ENCODE measurements at places on chromosomes 2 and 18.

GRCh38 chr2:26840937-26841610, 6.9 kb upstream of the DPYSL5 start:
- no peak for DNase-seq

- no peak for DNase-seq
Observed at GRCh38 chr2:127630864-127631540, 15.0 kb upstream of the GPR17 start.

GRCh38 chr2:160039166-160039903, 23.1 kb downstream of the PLA2R1 start:
- DNase-seq: no peak

DNA sequence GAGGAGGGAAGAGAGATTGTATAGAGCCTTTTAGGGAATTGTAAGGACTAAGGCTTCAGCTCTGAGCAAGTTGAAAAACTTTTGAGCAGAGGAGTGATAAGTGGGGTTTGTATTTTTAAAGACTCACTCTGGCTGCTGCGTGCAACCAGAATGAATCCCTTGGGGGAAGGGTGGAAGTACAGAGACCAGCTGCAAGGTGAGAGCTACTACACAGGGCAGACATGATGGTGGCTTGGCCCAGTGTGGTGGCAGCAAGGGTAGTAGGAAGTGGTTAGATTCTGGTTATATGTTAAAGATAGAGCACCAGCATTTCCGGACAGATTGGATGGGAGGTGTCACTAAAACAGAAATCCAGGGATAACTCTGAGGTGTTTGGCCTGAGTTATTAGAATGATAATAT, 10.1 kb upstream of the SESTD1 start:
- no peak for DNase-seq

DNA sequence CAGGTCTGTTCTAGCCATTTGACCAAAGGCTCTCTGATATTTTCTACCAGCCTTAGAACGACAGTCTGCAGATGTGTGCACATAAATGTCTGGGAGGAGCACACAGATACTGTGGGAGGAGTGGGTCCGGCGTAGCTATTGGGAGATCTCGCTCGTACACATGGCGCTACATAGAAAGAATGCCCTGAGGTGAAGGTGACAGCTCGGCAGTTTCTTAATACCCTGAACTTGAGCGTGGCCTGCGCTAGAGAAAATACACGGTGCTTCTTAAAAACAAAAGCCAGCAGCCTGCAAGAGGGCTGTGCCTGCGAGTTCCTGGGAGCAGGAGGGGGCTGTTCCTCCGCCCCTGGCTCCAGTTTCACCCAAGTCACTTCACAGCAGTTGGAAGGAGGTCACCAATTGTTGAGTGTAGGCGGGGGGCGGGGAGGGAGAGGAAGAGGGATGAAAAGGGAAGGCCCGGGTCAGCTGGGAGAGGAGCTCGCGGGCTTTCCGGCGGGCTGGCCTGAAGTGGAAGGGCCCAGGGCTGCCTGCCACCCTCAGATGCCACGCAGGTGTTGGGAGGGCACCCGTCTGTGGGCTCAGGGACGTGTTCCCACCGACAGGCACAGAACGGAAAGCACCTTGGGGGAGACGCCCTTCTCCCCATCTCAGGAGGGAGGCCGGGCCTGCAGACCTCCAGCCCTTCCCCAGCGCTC, 124.7 kb upstream of the ZNF516 start:
- DNase-seq: no peak

Measured in stimulated activated CD8-positive, alpha-beta memory T cell treated with anti-CD3 and anti-CD28 coated beads, Interleukin-7, amount 100 ng/mL, for 1 hour (primary cell).